ENCODE measurements at places on chromosomes 1 and 21.

DNA sequence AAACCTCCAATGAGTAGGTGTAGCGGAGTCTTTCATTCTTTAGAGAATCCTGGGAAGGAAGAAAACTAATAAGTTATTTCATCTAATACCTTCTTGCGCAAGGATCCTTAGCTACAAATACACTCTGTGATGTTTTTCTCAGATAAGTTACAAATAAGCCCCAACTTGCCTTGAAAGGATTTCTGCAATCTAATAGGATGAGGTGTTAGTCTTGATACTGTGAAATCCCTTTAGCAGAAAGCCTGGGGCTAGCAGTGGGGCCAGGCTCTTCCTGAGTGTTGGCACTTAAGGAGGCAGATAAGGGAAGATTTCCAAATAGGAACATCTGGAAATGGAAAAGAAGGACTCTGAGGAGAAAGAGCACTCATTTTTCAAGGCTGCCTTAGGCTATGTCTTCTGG is 168.0 kb upstream of the DAB1 start:
- DNase-seq: no peak

DNA sequence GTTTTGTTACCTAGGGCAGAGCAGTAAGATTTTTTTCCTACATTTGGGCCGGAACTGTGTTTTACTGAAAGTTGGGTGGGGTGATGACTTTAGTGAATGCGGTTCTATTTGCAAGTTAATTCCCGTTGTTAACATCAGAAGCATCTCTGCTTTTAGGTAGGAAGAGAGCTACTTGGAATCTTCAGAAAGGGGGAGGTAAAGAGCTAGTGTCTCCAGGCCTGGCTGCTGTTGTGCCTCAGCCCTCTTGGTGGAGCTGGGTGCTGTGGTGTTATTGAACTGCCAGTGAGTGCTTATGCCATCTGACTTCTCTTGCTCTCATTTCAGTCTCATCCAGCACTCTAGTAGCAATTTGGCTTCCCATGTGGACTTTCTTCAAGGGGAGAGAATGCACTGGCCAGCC is 3.4 kb downstream of the KDM4A start:
- no peak for DNase-seq

GRCh38 chr1:161083748-161084596 is 5.4 kb downstream of the NECTIN4 start:
- peak; percentile 15 for DNase-seq

- no peak for DNase-seq
These were observed 267.2 kb upstream of the PLXNA2 start for GRCh38 chr1:208511242-208511860.

DNA sequence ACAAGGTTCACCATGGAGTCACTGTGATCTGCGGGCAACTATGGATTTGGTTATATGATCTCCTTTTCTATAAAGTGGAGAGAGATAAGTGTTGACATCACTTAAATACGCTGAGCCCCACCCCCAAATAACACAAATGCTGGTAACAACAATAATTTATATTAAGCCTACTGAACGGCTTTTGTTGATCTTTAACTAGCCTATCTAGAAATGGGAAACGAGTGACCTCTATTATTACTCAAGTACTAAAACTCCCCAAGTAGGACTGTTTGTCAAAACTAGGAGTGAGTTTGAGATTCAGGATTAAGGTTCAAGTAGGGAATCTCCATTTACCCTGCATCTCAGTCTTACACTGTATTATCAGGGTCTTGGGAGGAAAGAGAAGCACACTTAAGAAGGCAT is 52.2 kb downstream of the MAP3K7CL start:
- no peak for DNase-seq

GRCh38 chr21:23876925-23877558 is 1730.2 kb downstream of the MRPL39 start:
- no peak for DNase-seq

DNA sequence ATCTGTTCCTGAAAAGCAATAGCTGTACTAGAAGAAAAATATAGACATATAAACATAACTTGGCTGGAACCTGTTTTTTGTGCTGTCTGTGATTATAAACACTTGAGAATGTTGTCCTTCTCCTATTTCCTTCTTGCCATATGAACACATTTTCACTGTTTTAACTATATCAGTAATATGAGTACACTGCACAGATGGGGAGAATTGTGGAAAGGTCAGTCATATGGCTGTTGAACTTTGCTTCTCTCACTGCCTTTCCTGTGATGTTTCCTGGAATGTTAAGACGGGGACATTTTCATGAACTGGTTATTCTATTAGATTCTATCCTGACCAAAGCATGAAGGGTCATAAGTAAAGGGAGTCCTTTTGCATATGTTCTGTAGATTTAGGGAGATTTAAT is 24.9 kb downstream of the HMCN1 start:
- no peak for DNase-seq

DNA sequence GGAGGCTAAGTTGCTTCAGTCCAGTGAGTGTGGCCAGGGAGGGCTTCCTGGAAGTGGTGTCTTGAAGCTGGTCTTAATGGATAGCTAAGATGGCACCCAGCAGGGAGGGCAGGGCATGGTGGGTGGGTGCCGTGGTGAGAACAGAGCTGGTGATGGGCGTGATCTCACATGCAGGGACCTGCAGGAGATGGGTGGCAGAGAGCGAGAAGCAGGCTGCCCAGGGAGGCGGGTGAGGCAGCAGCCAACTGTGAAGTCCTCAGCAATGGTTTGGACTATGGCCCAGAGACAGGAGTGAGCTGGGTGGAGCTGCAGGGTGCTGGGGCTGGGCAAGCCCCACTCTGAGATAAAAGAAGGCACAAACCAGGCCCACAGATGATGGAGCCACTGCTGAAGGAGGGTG is 50.7 kb downstream of the UMODL1 start:
- DNase-seq: no peak

- no peak for DNase-seq
These were observed 722.3 kb downstream of the PLA2G4A start for GRCh38 chr1:187551061-187551460.

DNA sequence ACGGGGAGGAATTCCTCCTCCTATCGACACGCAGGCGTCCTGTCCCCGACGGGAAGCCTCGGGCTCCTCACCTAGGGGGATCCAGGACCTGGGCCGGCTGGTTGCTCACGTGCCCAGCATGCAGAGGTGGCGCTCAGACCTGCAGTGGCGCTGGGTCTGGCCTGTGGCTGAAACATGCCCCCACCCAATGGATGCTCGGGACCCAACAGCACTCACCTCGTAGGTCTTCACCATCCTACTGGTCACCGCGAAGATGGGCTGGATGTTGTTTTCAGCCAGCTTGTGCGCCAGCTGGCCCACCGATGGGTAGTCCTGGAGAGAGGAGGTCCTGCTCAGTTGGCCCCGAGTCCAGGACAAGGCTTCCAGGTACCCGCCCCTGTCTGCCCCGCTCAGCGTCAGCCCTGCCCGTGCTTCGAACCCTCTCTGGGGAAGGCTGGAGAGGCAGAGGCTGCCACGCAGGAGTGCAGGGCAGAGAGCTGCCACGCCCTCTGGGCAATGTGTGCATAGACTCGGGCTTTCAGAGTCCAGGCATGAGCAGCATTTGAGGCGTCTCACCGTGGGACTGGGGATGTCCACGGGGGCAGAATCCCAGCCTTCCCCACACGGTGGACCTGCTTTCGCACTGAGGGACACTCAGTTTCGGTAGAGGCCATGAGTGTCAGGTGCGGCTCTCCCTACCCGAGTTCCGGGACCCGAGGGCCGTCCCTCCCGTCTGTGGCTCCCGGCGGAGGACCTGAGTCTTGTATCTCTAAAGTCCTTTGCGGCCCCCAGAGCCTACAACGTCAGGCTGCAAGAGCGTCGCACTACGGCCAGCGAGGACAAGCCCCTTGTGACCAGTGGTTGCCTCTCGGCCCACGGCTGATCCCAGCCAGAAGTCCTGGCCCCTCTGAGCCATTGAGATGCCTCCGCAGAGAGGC is 21.6 kb downstream of the ITGB2 start:
- DNase-seq: no peak

- DNase-seq: peak; percentile 56
These were observed 292.0 kb downstream of the DUSP10 start for GRCh38 chr1:221449801-221450470.

- DNase-seq: no peak
These were observed 101.2 kb downstream of the ZSCAN20 start for GRCh38 chr1:33573661-33574060.

GRCh38 chr21:29678626-29679025 is 261.2 kb downstream of the GRIK1 start:
- peak; percentile 21 for DNase-seq

DNA sequence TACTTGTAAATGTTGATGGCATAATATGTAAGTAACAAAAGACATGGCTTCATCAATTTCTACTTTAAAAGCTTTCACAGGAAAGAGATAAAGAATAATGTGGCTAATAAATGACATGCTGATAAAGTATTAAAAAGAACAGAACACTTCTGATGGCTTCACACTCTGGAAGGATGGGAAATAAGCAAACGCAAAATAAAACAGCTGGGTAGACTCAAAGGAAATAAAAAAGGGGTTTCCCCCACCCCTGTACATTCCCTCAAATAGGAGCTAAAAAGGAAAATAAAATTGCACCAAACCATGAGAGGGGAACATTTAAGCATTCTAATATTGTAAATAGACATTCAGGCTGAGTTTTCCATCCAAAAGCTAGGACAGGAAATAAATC is 27.0 kb upstream of the DYRK1A start:
- DNase-seq: no peak

- DNase-seq: no peak
These were observed 588 bp upstream of the WNT3A start for GRCh38 chr1:228006034-228006785.

GRCh38 chr1:240496356-240496755 is 115.6 kb downstream of the GREM2 start:
- no peak for DNase-seq

GRCh38 chr1:177983077-177983476 is 13.2 kb upstream of the SEC16B start:
- no peak for DNase-seq

- DNase-seq: no peak
These were observed 72.1 kb downstream of the CCDC18 start for GRCh38 chr1:93252598-93252997.

DNA sequence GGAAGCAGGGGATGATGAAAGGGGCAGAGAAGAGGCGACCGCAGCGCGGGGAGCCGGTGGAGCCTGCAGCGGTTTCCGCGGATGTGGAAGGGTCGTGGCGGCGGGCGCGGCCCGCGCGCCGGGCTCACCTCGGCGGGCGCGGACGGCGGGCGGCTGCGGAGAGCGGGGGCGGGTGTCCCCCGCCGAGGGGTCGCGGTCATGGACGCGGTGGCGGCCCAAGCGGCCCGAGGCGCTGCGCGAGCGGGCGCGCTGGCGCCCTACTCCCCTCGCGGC is 572 bp downstream of the LPGAT1 start:
- peak; percentile 14 for DNase-seq

DNA sequence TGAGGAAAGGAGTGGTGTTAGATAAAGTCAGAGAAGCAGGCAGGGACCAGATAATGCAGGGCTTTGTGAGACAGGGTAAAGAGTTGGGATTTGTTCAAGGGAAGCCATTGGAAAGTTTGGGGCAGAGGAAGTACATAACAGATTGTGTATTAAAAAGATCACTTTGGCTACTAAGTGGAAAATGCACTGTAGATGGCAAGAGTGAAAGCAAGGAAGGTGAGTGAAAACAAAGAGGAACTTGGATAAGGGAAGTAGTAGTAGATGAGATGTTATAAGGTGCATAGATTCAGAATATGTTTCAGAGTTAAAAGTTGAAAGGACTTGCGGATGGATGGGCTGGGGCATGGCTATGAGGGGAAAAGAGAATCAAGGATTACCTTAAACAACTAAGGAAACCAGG is 17.4 kb downstream of the MRPL39 start:
- DNase-seq: no peak

DNA sequence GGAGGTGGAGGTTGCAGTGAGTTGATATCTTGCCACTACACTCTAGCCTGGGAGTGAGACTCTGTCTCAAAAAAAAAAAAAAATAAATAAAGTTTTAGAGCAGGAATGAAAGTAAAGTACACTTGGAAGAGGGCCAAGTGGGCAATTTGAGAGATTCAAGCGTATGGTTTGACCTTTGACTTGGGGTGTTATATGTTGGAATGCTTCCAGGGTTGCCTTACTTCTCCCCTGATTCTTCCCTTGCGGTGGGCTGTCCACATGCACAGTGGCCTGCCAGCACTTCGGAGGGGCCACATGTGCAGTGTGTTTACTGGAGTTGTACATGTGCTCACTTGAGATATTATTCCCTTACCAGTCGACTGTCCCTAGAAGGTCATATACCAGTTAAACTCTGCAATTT is 295.5 kb upstream of the PROX1 start:
- no peak for DNase-seq

DNA sequence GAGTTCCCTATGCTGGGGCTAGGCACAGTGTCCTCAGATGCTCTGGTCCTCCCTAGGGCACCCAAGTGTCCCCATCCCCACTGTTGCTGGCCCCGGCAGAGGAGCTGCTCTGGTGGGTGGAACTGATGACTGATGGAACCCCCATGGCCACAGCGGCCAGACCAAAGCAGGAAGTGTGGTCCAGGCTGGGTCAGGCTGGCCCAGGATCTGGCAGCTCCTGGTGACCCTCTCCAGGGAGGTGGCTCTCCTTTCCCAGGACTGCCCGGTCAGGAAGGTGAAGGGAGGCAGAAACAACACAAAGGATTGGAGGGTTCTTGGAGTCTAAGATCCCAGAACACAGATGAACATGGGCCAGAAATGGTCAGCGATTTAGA is 1.1 kb downstream of the NKAIN1 start:
- no peak for DNase-seq

DNA sequence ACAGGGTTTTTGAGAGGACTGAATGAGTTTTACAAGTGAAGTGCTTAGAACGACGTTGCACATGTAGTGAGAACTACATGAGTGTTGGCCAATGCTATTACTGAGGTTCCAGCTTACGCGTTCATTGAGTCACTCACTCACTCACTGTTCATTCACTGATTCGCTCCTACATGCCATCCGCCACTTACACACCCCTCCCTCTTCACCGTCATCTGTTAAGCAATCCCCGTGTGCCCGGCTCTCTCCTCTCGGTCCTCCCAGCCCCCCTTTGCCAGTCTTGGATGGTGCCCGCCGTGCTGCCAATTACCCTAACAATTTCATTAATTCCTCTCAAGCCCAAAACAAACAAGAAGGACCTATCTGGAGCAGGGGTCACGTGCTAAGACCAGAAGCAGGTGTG is 27.3 kb upstream of the EPHA2 start:
- peak; percentile 76 for DNase-seq

DNA sequence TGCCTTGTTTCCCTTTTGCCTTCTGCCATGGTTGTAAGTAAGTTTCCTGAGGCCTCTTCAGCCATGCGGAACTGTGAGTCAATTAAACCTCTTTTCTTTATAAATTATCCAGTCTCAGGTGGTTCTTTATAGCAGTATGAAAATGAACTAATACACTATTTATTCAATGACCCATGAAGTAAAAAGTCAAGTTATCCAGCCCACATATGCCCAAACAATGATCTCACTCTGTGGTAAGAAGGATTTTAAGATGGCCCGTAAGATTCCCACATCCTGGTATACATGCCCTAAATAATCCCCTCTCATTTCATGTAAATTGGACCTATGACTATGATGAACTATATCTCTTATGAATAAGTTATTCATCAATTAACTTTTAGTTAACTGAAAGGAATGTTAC is 1008.3 kb upstream of the B3GALT2 start:
- no peak for DNase-seq

- DNase-seq: no peak
These were observed 95.7 kb upstream of the SIM2 start for GRCh38 chr21:36603221-36603620.

- no peak for DNase-seq
These were observed 37.5 kb downstream of the PLPPR5 start for GRCh38 chr1:98967122-98967521.
